H4 (cell line): ENCODE measurements at places on chromosomes 4 and X. TPM values are rescaled to one million over a fixed set of nuclear protein-coding genes. Genes with fewer than 3 reads are reported as not detected.

GRCh38 chr4:11529625-11530201 lies 101.0 kb upstream of the HS3ST1 start:
- DNase-seq: peak; percentile 82

Gene MAGEA2
- total RNA-seq: 10.6 and 15.8 TPM in 2 replicates

DNA sequence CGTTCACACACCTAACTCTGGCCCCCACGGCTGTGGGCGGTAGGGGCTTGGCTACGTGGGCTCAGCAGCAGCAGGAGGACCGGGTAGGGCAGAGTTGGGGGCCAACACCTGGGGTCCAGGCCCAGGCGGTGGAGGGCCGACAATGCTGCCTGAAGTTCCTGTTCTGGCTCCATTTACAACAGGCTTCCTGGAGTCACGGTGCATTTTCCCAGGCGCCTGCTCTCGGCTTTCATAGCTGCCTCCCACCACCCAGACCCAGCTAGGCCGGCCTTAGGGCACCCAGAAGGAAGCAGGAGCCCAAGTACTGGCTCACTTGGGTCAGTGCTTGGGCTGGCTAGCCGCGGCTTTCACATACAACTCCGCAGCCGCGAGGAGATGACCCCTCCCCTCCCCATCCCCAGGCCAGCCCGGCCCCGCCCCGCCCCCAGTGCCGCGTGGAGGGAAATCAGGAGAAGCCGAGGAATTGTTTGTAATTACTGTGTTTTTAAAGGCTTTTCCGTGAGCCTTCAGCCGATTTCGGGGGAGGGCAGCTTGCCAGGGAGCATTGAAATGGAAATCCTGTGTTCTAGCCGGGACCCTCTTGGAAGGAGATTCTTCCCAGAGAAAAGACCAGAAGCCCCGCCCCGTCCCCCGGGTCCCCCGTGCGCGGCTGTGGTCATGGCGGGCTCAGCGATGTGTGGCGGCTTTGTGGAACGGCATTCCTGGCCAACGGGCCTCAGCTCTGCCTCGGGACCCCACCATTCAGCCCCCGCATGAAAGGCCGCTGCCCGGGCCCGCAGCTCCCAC lies 28.5 kb downstream of the PJA1 start:
- DNase-seq: no peak

GRCh38 chrX:96846841-96847240 lies 36.9 kb upstream of the RPA4 start:
- DNase-seq: no peak

GRCh38 chr4:45640281-45640680 lies 483.6 kb downstream of the GABRG1 start:
- DNase-seq: no peak

DNA sequence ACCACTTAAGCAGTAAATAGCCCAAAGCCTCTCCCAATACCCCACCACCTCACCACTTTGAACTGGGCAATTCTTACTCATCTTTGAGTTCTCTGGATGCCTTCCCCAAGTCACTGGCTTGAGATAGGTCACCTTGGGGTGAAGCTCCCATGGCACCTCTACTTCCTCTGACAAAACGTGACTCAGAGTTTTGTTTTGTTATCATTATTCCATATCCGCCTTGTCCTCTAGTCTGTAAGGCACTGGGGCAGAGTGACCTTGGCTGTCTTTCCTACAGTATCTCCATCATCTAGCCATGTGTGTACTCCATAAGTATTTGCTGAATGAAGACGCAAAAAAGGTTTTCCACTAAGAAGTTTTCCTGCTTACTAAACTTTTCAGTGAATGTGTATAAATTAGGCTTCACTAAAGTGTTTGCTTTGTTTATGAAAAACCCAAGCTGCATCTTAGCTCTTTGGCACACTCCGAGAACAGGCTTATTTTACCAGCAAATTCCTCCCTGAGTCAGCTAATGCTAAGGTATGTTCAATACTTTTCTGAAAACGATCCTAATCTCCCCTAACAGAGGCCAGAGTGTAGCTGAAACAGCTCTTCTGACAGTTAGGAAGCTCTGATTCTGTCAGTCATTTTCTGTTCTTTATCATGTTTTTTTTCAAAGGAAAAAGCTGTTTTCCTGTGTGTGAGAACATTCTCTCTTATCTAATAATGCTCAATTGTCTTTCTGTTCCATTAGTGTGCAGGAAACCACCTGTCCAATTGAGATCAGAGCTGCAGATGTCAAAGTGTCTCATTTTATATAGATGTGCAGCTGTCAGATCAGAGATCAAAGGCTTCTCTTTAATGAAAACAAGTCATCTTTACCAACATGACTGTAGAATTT lies 30.2 kb upstream of the TSPAN5 start:
- DNase-seq: peak; percentile 49

Gene CD99L2
- total RNA-seq: 43.3 and 51.1 TPM in 2 replicates

- no peak for DNase-seq
Measured at GRCh38 chr4:77185686-77186085, 28.7 kb downstream of the CCNG2 start.

DNA sequence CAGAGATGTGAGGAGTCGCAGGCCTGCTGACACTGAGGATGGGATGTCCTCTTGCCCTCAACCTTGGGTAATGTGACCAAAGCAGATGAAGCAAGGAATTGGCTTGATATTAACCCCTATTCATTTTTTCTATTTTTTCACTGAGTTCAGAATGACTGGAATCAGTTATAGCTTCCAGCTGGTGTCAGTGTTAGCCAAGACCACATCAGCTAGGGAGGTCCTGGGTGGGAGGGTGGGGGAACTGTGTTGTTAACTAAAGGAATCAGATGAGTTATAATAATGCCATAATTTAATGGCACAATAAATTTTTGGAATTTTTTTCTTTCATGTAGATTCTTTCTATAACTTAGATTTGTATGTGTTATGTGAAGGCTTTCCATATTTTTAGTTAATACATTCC lies 91.9 kb downstream of the EGF start:
- no peak for DNase-seq

DNA sequence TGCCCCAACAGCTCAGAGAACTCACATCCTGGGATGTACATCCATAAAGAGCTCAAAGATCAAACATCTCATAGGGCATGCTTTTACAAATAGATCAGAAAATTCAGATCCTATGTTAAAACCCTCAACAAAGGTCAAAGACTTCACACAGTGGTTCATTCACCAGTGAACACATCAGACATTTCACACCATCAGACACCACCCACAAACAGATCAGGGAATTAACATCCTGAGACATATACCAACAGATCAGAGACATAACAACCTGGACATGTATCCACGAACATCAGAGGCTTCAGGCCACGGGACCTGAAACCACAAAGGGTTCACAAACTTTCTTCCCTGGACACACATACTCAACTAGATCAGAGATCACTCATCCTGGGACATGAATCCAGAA lies 23.4 kb downstream of the SUV39H1 start:
- no peak for DNase-seq

Gene PAPSS1
- 34.3 and 46.9 TPM in 2 replicates for total RNA-seq
